Activated naive CD4-positive, alpha-beta T cell (primary cell): ENCODE measurements at places on chromosomes 11 and 22.

DNA sequence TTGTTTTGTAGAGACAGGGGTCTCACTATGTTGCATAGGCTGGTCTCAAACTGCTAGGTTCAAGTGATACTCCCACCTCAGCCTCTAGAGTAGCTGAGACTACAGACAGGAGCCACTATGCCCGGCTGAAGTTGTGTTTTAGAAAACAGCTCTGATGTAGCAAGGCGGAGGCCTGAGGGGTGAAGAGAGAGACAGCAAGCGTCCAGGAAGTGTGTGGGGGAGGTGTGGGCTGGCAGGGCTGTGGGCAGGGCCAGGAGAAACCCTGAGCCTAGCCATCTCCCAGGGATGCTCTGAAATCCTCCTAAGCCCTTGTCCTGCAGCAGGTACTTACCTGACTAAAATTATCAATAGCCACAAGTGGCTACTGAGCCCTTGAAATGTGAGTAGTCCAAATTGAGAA, 16.1 kb upstream of the RPS3 start:
- DNase-seq, result no peak

DNA sequence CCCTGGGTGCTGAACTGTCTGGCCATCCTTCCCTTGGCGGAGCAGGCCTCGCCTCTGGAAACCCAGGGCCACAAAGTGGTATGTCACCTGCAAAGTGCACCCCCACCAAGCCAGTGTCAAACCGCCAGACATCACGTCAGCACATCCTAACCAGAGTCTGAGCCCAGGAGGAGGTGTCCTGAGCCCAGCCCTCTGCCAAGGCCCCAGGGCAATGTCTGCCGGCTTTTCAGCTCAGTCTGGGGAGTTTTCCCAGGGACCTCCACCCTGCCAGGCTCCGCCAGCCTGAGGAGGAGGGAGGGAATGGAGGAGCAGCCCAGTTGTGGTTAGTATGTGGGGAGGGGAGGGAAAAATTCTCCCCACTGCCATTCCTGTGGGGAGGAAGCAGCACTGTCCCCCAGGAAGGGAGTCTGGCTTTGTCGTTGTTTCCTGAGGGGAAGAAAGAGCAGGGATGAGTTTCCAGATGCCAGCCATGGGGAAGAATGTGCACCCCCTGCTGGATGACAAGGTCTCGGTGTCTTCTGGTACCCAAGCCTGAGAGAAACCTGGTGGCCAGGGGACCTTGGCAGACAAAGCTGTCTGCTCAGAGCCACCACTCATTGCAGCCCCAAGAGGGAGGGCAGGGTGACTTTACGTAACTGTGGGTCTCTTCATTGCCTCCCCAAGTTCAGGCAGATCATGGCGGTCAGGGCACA, 81.4 kb upstream of the CD82 start:
- no peak for DNase-seq

DNA sequence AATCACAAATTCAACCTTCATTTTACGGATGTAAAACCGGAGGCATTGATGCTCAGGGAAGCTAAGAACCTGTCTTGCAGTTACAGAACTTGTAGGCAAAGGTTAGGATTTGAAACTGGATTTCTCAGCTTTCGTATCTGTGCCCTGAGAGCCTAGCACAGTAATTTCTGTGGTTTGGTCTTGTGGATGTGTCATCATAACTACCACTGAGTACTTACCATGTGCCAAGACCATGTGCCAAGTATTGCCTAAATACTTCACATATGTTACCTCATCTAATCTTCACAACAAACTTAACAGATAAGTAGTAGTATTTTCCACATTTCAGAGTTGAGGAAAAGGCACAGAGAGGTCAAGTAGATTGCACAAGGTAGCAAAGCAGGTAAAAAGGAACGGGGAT, 140.7 kb downstream of the NXPE2 start:
- no peak for DNase-seq

GRCh38 chr11:20310137-20310536, 53.4 kb upstream of the HTATIP2 start:
- no peak for DNase-seq
